ENCODE measurements at places on chromosomes 4 and X.

- no peak for DNase-seq
Observed at GRCh38 chr4:144659447-144659846, 13.5 kb downstream of the HHIP start.

- DNase-seq, result no peak
Observed at GRCh38 chr4:147325571-147325981, 155.3 kb upstream of the EDNRA start.

DNA sequence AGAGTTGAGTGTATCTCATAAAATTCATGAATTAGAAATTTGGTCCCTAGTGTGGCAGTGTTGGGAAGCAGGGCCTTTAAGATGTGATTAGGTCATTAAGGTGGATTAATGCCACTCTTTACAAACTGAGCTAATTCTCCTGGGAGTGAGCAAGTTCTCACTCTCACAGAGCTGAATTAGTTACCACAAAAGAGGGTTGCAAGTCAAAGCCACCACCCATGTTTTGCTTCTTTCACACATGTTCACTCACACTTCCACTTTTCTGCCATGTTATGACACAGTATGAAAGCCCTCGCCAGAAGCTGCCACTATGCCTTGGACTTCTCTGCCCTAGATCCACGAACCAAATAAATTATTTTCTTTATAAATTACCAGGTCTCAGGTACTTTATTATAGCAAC lies 332.1 kb downstream of the ARAP2 start:
- DNase-seq, result no peak

- DNase-seq, result no peak
Observed at GRCh38 chr4:52588097-52588496, 71.0 kb downstream of the USP46 start.

DNA sequence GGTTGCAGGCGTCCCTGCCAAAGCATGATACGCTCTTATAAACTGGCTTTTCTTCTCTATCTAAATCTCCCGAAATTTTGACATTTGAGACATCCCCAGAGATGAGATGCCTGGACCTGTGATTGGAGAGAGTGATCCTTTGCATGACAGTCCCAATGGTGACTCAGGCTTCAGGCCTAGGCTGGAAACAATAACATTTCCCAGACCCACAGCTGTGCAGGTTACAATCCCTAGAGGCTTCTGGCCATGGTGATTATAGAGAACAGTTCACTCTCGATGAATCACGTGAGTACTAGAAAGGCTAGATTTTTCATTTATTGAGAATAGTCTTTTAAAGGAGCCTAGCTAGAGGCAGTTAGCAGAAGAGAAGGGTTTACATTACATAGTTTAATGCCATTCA lies 75.9 kb downstream of the SPATA18 start:
- no peak for DNase-seq

GRCh38 chrX:138986235-138986634 lies 274.7 kb upstream of the FGF13 start:
- DNase-seq, result no peak

DNA sequence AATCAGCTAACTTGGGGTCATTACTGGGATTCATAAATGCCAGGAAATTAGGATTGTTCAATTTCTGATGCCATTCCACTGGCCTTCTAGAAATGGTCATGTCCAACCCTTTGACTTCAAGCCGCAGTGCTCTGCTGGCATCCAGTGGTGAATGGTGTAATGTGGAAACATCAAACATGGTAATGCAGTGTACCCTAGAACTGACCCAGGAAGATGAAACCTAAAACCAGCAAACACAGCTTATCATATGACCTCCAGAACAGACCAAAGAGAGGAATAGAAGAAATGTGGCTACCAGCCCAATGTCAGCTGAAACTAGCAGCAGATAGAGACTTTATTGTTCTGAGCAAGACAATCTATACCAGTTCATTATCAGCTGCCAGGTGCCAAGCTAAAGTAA lies 13.8 kb downstream of the CXCL13 start:
- no peak for DNase-seq

DNA sequence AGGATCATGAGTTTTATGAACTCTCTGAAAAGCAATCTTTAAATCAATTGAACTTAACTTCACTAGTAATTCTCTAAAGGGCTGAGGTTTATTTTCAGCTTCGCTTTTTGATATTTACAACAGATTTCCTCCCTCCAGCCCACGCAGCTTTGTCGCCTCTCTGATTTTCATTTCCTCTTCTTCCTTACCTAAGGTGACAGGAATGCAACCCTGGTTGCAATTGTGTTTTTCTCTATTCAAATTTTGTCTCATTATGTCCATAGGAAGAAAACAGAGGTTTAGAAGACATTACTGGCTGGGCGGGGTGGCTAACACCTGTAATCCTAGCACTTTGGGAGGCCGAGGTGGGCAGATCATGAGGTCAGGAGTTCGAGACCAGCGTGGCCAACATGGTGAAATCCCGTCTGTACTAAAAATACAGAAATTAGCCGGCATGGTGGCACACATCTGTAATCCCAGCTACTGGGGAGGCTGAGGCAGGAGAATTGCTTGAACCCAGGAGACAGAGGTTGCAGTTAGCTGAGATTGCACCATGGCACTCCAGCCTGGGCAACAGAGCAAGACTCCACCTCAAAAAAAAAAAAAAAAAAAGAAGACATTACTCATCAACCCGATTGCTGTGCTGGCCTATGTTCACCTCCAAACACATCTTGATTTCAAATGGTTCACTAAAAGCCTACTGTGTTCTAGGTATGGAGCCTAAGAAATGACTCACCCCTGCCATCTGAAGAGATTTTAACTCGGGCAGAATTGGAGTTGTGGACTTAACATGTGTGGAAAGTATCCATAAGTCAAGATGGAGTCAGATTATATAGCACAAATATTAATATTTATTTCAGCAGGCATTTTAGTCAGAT lies 36.8 kb downstream of the VSIG4 start:
- no peak for DNase-seq
